ENCODE measurements at places on chromosomes 1 and 21.

DNA sequence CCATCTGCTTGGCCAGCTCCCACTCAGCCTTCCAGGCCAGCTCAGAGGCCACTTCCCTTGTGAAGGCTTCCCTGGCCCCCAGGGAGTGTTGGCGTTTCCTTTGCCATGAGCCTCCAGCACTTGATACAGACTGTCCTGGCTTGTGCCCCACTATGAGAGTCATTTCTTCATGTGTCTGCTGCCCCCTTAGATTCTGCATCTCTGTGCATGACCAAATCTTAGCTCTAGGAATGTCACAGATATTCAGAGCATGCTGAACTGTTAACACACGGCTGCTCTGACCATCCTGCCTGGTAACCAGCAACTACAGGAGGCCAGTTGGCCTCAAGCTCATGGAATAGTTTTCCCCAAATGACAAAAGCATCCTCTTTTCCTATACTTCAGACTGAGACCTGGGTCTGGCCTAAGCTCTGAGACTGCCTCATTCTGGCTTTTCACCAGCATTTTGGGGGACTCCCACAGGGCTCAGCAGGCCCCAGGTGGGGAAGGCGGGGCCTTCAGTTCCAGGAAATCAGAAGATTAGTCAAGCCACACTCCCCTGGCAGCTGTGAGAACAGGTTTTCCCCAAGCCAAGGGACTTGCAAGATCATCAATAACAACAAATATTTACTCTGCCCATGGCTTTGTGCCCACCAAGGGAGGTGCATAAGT is 182.6 kb upstream of the EDN2 start:
- DNase-seq = peak; percentile 56

DNA sequence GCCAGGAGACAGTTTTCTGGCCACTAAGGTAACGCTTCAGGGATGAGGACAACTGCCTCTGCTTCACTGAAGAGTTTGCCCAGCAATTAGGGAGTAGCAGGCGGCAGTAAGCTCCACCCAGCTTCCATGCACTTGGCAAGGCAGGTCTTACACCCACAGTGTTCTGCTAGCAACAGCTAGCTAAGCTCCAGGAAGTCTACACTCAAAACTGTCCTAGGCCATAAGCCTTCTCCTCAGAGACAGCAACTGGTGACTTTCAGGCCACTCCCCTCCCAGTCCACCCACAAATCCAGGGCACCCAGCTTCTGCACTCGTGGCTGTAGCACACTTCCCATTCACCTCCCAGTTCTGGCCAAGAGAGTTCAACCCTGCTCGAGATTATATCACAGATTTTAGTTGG is 47.3 kb downstream of the KMO start:
- DNase-seq = no peak

DNA sequence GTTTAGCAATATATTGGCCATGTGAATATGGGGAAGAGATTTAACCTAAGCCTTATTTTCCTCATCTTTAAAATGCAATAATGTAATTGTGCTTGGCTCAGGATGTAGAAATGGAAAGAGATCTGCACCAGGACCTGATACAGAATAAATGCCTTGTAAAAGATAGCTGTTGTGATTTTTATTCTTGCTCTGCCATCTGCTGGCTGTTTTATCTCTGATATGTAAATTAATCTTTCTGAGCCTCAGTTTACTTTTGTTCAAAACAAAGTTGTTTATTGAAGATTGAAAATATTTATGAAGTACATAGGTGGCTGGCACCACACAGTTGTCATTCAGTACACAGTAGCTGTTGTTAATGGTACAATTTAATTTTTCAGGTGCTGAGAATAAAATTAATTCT is 21.9 kb downstream of the ZYG11B start:
- no peak for DNase-seq

- no peak for DNase-seq
Observed at GRCh38 chr21:39175665-39176064, 7.6 kb downstream of the PSMG1 start.

DNA sequence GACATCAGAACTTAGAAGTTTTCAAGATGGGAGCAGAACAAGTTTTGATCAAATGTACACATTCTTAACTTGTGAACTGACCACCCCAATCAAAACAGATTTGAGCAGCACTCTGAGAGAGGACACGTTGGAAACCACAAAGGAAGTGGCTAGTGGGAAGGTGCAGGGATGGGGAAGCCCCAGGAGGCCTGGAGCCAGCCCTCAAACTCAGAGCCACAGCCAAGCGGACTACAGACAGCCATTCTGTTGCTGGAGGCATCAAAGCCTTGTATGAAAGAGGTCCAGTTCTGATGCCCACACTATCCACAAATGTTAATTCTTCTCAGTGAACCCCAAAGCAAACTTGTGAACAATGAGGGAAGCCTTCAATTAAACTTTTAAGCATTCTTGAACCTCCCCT is 143.6 kb upstream of the RAB4A start:
- no peak for DNase-seq

DNA sequence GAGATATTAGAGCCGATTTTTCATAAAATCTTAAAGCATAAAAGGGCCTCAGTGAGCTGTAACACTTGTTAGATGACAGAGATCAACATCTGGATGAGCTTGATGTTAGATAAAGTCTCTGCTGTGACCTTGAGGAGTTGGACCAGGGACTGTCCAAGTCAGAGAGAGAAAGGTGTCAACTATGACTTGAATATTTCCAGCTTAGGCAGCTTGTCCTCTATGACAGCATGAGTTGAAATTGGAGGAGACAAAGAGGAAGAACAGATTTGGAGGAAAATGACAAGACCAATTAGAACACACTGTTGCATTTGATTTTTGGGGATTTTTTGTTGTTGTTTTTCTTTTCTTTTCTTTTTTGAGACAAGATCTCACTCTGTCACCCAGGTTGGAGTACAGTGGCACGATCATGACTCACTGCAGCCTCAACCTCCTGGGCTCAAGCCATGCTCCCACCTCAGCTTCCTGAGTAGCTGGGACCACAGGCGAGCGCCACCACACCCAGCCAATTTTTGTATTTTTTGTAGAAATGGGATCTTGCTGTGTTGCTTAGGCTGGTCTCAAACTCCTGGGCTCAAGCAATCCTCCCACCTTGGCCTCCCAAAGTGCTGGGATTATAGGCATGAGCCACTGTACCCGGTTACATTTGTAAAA is 35.3 kb upstream of the CLIC4 start:
- no peak for DNase-seq

- no peak for DNase-seq
Observed at GRCh38 chr1:160061369-160062229, 8.4 kb downstream of the KCNJ10 start.

DNA sequence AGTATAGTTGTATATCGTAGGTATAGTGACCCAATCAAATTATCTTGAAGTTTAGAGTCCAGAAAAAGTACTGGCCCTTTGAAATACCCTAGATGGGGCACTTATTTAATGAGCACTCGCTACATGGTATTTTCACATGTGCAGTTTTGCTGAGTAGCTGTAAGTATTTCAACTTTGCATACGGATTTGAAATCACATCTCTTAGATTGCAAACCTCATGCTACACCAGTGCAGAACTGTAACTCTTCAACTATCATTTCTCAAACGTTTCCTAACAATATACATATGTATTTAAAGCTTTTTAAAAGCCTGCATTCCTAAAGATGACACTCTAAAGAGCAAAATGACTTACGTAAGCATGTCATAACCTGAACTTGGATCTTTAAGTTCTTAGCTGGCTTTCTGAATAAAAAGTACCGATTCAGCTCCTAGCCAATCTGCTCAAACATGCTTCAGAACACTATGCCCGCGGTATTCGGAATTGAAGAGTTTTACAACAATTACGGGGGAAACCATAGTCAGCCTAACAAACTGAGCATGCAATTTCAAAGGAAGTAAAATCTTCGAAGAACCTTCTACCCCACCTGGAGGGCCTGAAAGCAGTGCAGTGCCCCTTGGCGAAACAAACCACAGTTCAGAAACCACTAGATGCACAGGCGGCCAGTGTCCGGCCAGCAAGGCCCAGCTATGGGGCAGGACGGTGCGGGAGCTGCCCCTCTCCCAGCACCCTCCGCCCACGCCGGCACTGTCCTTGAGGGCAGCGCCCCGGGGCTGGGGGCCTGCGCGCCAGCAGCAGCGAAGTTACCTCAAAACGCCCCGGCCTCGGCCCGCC is 863 bp downstream of the FH start:
- no peak for DNase-seq

GRCh38 chr1:157119008-157119407 is 19.2 kb downstream of the ETV3 start:
- no peak for DNase-seq

- no peak for DNase-seq
Observed at GRCh38 chr21:37204580-37204979, 62.6 kb downstream of the VPS26C start.

DNA sequence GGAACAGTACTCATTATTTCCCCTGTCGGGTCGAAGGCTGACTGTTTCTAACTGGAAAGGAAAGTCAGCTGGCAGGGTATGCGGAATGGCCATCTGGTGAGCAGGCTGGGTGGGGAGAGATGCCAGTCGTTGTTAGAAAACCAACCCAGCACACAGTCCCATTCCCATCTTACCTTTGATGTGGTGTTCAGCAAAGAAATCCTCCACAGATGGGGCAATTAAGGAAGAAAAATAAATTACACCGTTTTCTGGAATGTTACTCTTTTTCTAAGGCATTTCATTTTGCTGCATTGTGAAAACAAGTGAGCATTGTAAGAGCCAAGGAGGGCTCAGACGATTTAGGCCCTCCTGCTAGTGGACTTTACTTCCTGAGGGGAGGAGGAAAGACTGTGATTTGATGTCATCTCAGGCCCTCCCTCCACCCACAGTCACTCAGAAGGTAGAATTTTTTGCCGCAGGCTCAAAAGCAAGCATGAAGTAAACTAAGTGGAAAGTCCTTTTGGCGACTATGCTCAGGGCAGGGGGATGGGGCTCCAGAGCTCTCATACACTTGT is at the start of gene SLC16A4:
Gene SLC16A4 (minus strand): TSS at position 335 of the 554 bp plus-strand sequence. CDS start 1,703 bp downstream, outside the sequence.
- DNase-seq = no peak

DNA sequence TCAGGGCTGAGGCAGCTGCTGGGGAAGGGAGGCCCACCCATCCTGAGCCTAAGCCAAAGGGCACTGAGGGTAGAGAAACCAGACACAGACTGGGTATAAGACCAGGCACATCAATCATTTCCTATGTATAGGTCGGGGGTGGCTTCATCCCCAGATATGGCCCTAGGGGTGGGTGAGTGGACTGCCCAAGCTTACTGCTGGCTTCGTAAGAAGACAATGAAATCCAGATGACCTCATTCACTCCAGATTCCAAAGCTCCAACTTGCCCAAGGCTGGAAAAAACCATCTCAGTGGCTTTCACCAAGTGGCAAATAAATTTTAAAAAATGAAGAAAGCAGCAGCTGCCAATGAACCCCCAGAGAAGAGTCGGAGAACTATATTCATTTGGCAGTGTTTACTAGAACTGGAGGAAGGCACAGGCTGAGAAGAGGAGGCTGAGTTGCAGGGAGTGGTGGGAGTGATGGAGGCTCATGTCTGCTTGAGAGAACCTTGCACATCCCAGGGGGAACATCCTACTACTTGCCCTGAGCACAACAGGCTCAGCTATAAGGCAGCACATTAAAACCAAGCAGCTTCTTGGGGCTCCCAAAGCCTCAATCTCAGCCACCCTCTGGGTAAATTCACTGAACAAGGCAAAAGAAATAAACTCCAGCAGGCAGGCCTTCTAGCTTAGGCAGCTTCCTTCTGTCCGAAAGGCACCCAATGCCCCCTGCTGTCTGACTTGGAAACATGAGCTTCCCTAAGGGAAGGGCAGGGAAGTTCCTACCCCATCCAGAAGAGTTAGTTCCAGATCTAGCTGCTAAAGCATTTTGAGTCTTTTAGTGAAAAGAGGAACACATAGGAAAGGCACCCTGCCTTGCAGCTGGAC is 14.1 kb downstream of the PEA15 start:
- no peak for DNase-seq

Data from GM06990 (cell line).